ENCODE measurements at places on chromosomes 5 and 9.

DNA sequence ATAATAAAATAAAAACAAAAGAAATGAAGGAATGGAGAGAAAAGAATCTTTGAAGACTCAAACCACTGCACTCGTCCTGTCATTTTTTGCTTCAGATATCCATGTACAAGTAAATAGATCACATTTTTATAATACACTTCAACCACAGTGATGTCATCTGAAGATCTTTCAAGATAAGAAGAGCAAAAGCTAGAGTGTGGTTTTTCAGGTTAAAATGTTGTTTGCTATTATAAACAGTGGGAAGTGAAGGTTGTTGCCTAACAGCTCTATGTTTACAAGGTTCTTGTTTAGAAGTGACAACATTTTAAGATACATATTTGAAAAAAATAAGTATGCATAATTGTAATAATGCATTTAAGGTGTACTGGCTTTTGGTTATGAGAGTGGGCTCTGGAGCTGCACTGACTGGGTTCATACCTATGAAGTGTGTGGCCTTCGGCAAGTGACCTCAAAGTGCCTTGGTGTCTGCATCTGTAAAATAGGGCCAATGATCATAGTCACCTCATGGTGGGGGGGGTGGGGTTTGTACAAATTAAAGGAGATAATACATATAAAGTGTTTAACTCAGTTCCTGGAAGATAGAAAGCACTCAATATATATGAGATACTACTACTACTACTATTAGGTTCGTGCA, 45.5 kb upstream of the IL7R start:
- no peak for DNase-seq

GRCh38 chr9:99735041-99735440, 86.6 kb upstream of the NR4A3 start:
- DNase-seq: no peak

GRCh38 chr9:96762568-96762967, 15.3 kb downstream of the ZNF510 start:
- DNase-seq: no peak

- DNase-seq: no peak
Measured at GRCh38 chr5:153699035-153699434, 208.6 kb downstream of the GRIA1 start.

DNA sequence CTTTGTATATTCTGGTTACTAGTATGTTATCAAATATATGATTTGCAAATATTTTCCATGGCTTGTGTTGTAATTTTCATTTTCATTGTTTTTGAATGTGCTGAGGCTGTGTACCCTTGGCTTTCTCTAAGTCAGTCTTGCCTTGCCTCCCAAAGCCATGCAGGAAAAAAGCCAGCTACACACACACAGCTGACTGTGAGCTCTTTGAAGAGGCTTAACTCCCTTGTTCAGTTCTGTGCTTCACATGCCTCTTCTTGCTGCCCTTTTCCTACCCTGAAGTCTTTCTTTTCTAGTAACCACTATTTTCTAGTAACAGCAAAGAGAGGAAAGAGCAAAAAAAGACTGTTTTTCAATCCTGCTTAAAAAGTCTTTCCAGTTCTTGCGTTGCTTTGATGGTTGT, 53.9 kb downstream of the KCNN2 start:
- DNase-seq: no peak

- DNase-seq: no peak
Measured at GRCh38 chr5:59358005-59358861, 535.3 kb downstream of the PDE4D start.

DNA sequence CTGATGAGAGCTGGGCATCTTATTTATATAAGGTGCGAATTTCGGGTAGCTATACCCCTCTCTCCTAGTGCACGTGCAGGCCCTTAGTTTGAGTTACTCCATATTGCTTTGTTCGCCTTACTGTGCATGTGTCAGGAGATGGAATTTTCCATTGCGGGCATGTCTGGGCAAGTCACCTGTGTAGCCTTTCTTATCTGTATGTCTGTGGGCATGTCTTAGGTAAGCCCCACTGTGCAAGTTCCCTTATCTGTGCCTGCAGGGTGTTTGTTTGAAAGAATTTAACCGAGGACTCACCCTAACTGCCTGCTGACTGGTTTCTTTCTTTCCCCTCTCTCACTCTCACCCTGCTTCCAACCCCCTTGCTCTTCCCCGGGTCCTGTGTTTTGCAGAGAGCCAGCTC, 140.7 kb upstream of the RANBP3L start:
- no peak for DNase-seq

- no peak for DNase-seq
Measured at GRCh38 chr9:15136646-15137045, 170.4 kb downstream of the TTC39B start.

- DNase-seq: no peak
Measured at GRCh38 chr5:76165029-76165428, 81.8 kb downstream of the SV2C start.

- no peak for DNase-seq
Measured at GRCh38 chr5:32909207-32909606, 198.1 kb downstream of the NPR3 start.
